ENCODE measurements at places on chromosomes 11 and 22.

- DNase-seq: no peak
Observed at GRCh38 chr11:115894176-115894575, 390.0 kb upstream of the CADM1 start.

DNA sequence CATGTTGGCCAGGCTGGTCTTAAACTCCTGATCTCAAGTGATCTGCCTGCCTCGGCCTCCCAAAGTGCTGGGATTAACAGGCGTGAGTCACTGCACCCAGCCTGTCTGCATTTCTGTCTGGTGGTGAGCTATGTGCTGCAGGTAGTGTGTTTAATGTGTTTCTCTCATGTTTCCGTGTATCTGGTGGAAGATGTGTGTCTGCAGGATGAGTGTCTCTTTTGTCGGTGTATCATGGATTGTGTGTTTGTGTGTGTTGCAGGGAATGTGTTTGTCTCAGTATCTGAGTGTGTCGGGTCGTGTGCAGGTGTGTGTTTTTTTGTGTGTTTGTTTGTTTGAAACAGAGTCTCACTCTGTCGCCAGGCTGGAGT, 16.1 kb downstream of the SCARF2 start:
- no peak for DNase-seq

- no peak for DNase-seq
Observed at GRCh38 chr11:127656116-127656836, 655.7 kb upstream of the KIRREL3 start.

DNA sequence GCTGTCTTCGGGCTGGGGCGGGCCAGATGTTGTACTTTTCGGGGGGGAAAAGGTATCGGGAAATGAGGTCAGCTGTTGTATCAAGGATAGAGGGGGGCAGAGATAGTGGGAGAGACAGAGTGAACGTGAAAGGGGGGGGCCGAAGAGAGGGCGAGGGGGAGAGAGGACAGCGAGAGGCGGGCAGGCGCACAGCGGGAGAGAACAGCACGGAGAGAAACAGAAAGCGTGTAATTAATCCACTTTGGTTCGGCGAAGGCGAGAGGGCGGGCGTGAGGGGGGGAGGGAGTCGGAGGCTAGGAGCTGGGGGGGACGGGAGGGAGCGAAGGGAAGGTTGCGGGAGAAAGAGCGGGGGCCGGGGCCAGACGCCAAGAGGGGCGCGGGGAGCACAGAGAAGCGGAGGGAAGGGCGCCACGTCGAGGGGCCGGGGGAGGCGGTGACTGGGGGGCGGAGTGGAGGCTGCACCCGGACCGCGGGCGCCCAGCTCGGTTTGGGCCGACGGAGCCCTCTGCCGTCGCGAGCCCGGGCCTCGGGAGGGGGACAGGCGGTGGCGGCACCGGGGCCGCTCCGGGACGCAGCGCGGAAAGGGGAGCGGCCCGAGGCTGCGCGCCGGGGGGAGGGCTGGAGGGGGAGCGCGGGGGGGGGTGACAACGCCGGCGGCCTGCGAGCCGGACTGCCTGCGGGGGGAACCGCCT, 612 bp downstream of the IGF2 start:
- DNase-seq: no peak

- DNase-seq: no peak
Observed at GRCh38 chr11:105000167-105000566, 22.8 kb downstream of the CASP5 start.

- no peak for DNase-seq
Observed at GRCh38 chr11:44269369-44270351, 40.3 kb downstream of the ALX4 start.

- no peak for DNase-seq
Observed at GRCh38 chr11:12786891-12787290, 112.7 kb downstream of the TEAD1 start.

GRCh38 chr11:134170177-134170918, 53.4 kb downstream of the NCAPD3 start:
- DNase-seq: no peak

DNA sequence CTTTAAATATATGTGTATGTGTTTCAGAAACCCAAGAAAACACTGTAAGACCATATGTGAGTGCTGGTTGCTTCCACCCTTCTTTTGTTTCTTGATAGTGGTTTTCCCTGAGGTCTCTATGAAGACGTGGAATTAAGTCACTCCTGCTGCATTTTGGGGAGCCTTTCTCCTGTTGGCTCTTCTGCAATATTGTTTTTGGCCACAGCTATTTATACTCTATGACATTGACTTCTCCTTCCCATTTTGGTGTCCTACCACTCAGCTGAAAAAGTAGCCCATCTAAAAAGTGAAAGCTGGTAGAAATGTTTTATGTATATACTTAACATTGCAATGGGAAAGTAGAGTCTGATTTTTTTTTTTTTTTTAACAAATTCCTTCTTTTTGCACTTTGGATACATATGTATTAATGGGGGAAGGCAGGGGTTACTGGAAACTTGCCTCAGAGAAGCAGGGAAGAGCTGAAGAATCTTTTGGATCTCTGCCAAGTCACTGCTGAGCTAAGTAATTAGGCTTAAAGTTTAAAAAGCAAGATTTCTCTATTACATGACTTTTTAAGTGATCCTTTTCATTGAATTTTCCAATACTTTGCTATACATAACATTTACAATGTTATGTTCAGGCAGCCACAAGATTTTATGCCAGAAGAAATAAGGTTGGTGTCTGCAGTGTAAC, 1.8 kb downstream of the TTC17 start:
- DNase-seq: peak; percentile 76

GRCh38 chr11:78020246-78020645, 2.8 kb downstream of the KCTD14 start:
- DNase-seq: no peak

GRCh38 chr11:73510877-73511276, 87.0 kb downstream of the FAM168A start:
- DNase-seq: no peak

DNA sequence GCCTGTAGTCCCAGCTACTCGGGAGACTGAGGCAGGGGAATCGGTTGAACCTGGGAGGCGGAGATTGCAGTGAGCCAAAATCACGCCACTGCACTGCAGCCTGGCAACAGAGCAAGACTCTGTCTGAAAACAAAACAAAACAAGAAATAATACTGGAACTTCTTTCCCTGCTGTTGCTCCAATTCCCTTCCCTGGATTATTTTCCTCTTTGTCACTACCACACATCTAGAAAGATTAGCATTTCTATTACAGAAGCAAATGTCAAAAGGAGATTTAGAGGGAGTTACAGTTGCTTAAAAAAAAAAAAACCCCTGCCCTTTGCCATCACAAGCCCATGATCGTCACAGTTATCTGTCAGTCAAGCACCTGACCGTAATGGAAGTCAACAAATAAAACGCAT, 17.7 kb upstream of the SCGB1D1 start:
- DNase-seq: no peak

DNA sequence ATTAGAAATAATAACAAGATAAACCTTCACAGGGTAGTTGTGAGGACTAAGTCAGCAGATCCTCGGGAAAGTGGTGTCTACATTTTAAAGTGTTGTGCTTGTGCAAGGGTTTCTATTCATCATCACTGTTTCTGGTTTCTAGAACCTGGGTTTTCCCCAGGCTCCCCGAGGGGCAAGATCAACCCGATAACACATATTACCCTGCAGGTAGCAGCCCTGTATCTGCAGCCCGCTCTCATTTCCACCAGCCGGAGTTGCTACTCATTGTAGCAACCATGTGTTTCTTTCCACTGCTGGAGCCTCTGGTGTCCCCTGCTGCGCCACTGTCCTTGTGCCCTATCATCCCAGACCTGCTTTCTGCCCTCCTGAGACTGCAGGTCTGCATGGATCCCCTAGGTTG, 67.0 kb downstream of the MIAT start:
- DNase-seq: no peak

DNA sequence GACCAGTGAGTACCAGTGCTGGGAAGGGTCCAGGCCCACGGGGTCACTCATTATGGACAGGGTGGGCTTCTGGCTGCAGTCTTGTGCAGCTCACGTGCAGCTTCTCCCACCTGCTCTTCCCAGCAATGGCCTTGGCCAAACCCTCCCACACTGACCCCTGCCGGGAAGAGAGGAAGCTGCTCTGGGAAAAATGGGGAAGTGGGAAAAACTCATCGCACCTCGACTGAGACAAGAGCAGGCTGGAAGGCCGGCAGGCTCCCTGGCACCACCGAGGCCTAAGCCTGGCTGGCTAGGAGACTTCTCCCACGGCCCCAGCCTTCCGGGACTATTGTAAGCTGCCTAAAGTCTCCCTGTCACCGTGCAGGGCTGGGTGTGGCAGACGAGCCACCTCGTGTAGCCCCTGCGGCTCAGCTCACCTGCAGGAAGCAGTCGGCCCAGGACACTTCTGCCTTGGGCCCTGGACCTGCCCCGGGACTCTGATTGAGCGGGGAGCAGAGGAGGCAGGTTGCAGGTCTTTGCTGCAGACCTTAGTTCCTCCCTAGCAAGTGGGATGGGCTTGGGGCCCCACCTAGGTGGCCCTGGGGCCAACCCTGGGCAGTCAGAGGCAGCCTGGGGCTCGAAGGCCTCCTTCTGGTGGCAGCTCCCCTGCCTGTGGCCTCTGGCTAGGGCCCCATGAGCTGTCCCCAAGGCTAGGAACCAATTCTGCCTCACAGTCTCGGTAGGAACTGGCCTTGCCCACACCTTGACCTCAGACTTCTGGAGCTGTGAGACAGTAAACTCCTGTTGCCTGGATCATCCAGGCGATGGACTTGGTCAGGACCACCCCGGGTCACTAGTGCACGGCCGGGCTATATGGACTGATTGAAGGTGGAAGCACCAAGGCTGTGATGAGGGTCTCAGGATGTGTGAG, 23.1 kb downstream of the MRGPRG start:
- DNase-seq: peak; percentile 60

- DNase-seq: no peak
Observed at GRCh38 chr22:34294476-34294875, 374.2 kb upstream of the LARGE1 start.

DNA sequence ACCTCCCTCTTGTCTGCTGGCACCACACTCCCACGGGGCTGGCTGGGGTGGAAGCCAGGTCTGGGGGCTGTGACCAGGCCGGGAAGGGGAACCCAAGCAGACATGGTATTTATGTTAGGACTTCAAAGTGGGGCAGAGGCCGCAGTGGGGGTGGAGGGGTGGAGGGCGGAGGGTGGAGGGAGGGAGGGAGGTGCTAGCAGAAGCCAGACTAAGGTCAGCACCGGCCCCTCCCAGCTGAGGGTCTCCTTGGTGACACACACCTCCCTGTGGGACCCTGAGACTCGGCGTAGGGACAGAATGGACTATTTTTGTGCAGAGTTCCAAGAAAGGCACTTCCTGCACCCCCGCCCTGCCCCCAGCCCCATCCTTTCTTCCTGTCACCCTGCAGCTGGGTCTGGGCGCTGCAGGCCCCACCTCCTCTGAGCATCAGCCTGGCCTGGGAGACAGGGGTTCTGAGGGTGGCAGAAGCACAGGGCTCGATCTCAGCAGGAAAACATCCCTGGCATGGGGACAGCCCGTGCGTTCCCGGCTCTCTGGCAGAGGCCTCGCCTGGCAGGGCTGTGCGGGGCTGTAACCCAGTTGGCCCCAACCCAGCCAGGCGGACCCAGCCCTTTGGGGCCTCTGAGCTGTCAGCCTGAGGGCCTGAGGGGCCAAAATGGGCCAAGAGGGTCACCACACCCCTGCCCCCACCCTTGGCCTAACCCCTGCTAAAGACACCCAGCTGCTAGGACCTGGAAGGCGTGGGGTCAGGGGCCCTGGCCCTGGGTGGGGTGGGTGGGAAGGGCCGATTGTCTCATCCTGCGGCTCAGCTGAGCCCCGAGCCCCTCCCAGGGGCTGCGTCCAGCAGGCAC, 9.6 kb upstream of the CD248 start:
- no peak for DNase-seq

- peak; percentile 11 for DNase-seq
Observed at GRCh38 chr11:45163956-45164575, 17.6 kb downstream of the PRDM11 start.

GRCh38 chr22:30508216-30508615, 2.7 kb upstream of the SEC14L4 start:
- no peak for DNase-seq

DNA sequence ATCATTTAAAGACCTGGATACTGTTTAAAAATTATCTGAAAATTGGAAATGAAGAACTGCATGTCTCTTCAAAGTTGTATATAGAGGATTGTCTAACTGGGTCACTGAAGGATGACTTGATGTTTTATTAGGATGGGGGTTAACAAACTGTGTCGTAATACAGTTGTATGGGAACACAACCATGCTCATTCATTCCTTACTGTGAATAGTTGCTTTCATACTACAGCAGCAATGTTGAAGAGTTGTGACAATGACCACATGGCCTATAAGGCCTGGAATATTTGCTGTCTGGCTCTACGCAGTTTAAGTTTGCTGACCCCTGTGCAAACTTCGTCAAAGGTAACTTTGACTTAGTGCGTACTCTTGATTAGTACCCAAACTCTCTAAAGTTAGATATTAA, 38.4 kb downstream of the FDX1 start:
- no peak for DNase-seq

GRCh38 chr11:94308024-94308423, 3.6 kb downstream of the IZUMO1R start:
- DNase-seq: no peak

DNA sequence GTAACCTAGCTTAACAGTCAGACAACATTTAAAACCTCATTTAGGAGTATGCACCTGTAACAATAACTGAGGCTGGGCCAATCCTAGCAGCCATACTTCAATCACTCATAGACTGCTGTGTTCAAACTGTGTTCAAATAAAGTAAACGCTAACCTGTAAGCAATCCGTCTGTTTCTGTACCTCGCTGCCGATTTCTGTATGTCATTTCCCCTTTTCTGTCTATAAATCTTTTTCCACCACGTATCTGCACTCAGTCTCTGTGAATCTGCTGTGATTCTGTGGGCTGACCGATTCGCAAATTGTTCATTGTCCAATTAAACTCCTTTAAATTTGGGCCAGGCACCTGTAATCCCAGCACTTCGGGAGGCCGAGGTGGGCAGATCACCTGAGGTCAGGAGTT, 12.3 kb downstream of the APOBEC3H start:
- no peak for DNase-seq

DNA sequence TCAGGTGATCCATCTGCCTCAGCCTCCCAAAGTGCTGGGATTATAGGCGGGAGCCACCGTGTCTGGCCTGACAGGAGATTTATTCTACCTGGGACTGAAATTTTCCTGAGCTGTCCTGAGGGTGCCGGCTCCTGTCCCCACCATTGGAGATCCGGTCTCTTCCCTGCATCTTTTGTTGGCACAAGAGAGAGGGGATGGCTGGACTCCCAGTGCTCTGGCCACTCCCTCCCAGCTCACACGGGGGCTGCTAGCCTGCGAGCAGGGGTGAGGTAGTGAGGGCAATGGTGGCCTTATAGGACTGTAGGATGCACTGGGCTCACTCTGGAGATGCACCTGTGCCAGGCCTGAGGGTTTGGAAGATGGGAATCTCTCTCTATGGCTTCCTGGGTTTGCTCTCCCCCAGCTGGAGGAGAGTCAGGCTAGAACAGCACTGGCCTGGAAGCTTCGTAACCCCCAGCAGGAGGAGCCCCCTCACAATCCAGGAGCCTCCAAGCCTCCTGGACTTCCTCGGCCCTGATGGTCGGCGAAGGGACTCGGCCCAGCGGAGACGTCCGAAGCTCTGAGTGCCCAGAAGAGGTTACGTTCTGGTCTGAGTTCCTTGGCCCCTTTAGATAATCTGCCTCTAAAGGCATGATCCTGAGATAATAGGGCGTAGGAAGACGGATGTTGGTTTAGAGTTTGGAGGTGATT, 106.4 kb downstream of the NECTIN1 start:
- no peak for DNase-seq

Data from MV-4-11 (cell line).